Central memory CD8-positive, alpha-beta T cell (primary cell): ENCODE measurements at places on chromosomes 13 and 19.

DNA sequence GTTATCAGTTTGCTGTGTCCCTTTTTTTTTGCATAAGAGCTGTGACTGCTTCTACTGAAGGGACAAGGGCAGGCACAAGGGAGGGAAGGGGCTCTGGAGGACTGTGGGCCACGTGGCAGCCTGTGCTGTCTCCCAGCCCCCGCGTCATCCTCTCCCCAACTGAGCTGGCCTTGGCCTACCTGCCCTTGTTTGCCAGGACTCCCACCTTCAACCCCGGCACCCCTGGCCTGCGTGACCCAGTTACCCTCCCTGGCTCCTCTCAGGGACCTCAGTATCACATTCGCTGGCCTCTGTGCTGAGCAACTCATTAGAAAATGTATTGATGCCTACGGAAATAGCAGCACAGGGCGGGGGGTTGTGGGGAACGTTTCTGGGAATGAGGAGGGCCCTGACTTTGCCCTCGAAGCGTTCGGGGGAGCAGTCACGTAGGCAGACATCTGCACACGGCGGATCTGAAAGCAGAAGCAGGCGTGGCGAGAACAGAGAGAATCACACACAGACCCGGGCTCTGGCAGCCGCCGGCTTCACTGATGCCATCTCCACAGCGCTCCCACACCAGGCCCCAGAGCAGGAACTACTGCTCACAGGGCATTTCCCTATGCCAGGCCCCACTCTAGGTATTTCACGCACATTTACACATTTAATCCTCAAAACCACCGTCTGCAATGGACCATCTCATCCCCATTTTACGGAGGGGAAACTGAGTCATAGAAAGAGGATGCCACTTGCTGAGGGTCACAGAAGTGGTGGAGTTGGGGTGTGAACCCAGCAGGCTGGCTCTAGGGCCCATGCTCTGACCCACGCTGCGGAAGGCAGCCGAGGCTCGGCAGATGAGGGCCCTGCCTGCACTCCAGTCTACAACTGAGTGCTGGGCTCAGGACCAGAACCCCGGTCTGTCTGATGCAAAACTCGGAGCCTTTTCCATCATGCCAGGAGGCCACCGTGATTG is 5.7 kb upstream of the ATF5 start:
- no peak overlapping the region for H3K27ac ChIP-seq
- peaks cover 46% of the 10 kb centered on the region for H3K4me1 ChIP-seq
- H3K36me3 ChIP-seq, result peaks cover 37% of the 10 kb centered on the region
- H3K27me3 ChIP-seq, result no peaks in the 10 kb centered on the region

DNA sequence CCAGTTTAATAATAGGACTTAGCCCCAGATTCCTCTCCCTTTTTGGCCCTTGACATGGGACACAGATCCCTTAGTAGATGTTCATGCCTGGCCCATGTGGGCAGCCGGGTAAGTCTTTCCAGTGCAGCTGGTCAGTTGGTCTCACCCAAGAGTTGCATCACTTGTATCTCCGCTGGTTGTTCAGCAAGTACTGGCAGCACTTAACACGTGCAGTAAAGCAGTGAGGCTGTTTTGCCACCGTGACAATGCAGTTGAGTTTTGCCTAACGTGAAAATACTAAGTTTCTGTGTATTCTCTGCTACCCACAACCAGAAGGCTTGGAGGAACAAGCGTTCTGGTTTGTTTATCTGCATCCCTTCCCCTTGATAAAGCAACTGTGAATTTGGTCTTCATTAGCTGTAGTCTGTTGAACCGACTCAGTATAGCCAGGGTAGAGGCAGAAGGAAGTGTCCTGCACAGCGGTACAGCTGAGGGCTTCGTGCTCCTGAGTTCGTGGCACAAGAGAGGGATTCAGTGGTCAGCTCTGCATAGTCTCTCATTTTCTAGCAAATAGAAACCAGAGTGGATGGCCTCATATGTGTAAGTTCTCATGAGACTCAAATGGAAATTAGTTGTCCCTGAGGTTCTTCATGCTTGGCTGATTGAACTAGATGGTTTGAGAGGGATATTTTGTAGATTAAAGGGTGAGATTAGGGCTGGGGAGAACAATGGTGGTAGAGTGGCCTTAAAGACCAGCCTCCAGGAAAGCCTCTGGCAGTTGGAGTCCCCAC is 50.3 kb downstream of the ARHGEF7 start:
- peaks cover 55% of the 10 kb centered on the region for H3K4me1 ChIP-seq
- H3K4me3 ChIP-seq, result no peak overlapping the region
- no peaks in the 10 kb centered on the region for H3K27me3 ChIP-seq
- H3K36me3 ChIP-seq, result peaks cover 10% of the 10 kb centered on the region

GRCh38 chr19:43616306-43616705 is 3.1 kb downstream of the ZNF428 start:
- H3K4me3 ChIP-seq, result no peak overlapping the region
- DNase-seq, result no peak
- peaks cover 63% of the 10 kb centered on the region for H3K4me1 ChIP-seq
- no peaks in the 10 kb centered on the region for H3K27me3 ChIP-seq
- no peak overlapping the region for H3K27ac ChIP-seq
- peaks cover 13% of the 10 kb centered on the region for H3K36me3 ChIP-seq

DNA sequence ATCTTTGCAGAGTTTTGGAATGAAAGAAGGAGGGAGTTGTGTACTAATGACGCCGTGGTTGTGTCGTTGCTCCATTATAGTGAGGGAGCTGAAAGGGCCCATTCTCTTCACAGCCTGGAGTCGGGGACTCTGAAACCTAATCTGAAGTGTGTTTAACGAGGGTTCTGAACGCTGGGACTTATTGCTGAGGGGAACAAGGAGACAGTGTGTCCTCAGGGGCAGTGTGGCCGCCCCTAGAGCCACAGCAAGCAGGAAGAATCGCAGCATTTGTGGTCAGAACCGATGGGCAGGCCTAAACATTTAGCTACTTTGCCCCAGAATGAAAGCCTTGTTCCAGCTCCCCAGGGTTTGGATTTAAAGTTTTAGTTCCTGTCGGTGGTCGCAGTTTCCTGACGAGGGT is 156.4 kb upstream of the RNF113B start:
- H3K4me1 ChIP-seq, result no peaks in the 10 kb centered on the region
- H3K27ac ChIP-seq, result no peak overlapping the region
- H3K4me3 ChIP-seq, result no peak overlapping the region
- H3K36me3 ChIP-seq, result no peaks in the 10 kb centered on the region

DNA sequence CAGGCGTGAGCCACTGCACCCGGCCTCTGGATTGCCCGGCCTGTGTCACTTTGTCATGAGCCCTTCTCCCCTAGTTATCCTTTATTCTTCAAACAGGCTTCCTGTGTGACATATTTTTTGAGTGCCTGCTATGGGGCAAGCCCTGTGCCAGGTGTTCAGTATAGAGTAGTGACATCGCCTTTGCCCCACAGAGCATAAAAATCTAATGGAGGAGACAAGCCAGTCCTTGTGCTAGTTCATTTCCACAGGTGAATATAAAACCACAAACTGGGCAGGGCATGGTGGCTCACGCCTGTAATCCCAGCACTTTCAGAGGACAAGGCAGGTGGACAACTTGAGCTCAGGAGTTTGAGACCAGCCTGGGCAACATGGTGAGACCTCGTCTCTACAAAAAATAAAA is 43.2 kb downstream of the BBC3 start:
- no peak for DNase-seq
- H3K36me3 ChIP-seq, result peaks cover 11% of the 10 kb centered on the region
- peak overlapping the region; percentile 70 for H3K27ac ChIP-seq
- peaks cover 36% of the 10 kb centered on the region for H3K4me1 ChIP-seq
- no peaks in the 10 kb centered on the region for H3K27me3 ChIP-seq
- no peak overlapping the region for H3K4me3 ChIP-seq

GRCh38 chr13:20514866-20515265 is 10.8 kb downstream of the CRYL1 start:
- H3K36me3 ChIP-seq, result peaks cover 1% of the 10 kb centered on the region
- H3K27ac ChIP-seq, result no peak overlapping the region
- no peak overlapping the region for H3K4me3 ChIP-seq
- no peaks in the 10 kb centered on the region for H3K27me3 ChIP-seq
- DNase-seq, result no peak
- H3K4me1 ChIP-seq, result no peaks in the 10 kb centered on the region

- H3K27ac ChIP-seq, result peak overlapping the region; percentile 77
- peaks cover 17% of the 10 kb centered on the region for H3K4me1 ChIP-seq
- H3K4me3 ChIP-seq, result peak overlapping the region; percentile 90
- peaks cover 9% of the 10 kb centered on the region for H3K36me3 ChIP-seq
These were observed 1.5 kb downstream of the BIVM start for GRCh38 chr13:102800145-102801041.

DNA sequence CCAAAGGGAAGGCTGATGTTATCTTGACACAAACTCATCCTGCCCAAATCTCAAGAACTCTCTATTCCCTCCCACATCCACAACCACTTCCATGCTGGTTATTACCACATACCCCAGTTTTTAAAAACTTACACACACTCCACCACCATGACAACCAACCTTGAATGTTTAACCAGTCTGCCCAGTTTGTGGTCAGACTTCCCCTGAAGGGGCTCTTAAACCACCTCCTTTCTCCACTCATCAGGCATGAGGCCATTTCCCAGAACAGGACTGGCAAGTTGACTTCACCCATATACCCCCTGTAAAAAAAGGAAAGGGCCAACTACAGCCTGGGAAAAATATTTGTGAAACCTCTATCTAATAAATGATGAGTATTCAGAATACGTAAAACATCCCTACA is 12.4 kb upstream of the ZSCAN4 start:
- H3K4me3 ChIP-seq, result no peak overlapping the region
- peaks cover 7% of the 10 kb centered on the region for H3K4me1 ChIP-seq
- DNase-seq, result no peak
- peak overlapping the region; percentile 5 for H3K27ac ChIP-seq
- H3K27me3 ChIP-seq, result peaks cover 75% of the 10 kb centered on the region

- H3K4me1 ChIP-seq, result no peaks in the 10 kb centered on the region
- DNase-seq, result no peak
- no peaks in the 10 kb centered on the region for H3K36me3 ChIP-seq
- H3K4me3 ChIP-seq, result no peak overlapping the region
These were observed 43.9 kb upstream of the C1QTNF9B start for GRCh38 chr13:23941211-23941610.

GRCh38 chr13:77674852-77675251 is 22.6 kb upstream of the SLAIN1 start:
- no peak overlapping the region for H3K27ac ChIP-seq
- no peaks in the 10 kb centered on the region for H3K4me1 ChIP-seq
- H3K36me3 ChIP-seq, result no peaks in the 10 kb centered on the region
- no peak overlapping the region for H3K4me3 ChIP-seq
- H3K27me3 ChIP-seq, result peaks cover 87% of the 10 kb centered on the region

- peaks cover 16% of the 10 kb centered on the region for H3K27me3 ChIP-seq
- H3K4me3 ChIP-seq, result no peak overlapping the region
- no peaks in the 10 kb centered on the region for H3K4me1 ChIP-seq
- peaks cover 2% of the 10 kb centered on the region for H3K36me3 ChIP-seq
- H3K27ac ChIP-seq, result no peak overlapping the region
These were observed 64.7 kb downstream of the ZNF823 start for GRCh38 chr19:11674067-11674492.

- H3K4me3 ChIP-seq, result no peak overlapping the region
- H3K27me3 ChIP-seq, result no peaks in the 10 kb centered on the region
- no peak overlapping the region for H3K27ac ChIP-seq
- no peaks in the 10 kb centered on the region for H3K36me3 ChIP-seq
These were observed 492.4 kb downstream of the DACH1 start for GRCh38 chr13:71374471-71375049.
